ENCODE measurements at places on chromosomes 12 and 14.

DNA sequence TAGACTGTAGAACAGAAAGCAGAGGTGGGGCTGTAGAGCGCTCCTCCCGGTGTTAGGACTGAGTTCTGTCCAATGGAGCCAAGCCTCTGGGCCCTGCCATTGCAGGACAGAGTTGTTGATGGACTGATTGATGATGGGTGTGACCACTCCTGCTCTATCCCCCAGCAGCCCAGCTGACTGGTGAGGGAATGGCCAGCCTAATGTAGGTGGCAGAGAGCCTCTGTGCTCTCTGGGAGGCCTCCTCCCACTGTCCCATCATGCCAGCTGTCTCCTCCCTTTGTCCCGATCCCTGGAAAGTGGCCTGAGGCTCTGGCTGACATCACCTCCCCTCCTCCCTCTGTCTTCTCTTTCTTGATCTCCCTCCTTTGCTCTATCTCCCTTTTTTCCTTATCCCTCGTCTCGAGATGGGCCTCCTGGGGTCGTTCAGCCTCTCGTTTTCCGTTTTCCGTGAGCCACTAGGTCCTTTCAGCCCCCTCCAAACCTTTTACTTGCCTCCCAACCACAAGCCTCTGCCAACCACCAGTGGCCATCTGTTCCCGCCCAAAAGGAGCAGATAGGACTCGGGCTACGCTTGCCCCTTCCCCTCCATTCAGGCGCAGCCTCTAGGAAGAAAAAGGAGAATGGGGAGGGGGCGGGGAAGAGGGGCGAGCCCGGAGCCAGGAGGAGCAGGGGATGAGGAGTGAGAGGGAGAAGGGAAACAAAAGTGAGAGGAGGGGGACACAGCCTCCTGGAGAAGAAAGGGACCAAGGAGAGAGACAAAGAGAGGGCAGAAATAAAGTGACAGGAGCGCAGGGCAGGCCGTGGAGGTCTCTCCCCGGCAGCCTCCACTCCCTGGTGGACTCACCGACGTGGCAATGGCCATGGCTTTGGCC, 572 bp downstream of the EFS start:
- DNase-seq, result no peak
- no peak overlapping the region for H3K4me3 ChIP-seq
- H3K4me1 ChIP-seq, result peaks cover 8% of the 10 kb centered on the region
- H3K36me3 ChIP-seq, result no peaks in the 10 kb centered on the region

- no peak for DNase-seq
- H3K27ac ChIP-seq, result no peak overlapping the region
- H3K36me3 ChIP-seq, result no peaks in the 10 kb centered on the region
- H3K27me3 ChIP-seq, result no peaks in the 10 kb centered on the region
- H3K4me3 ChIP-seq, result no peak overlapping the region
Measured at GRCh38 chr12:99810718-99811593, 163.4 kb downstream of the GARIN6 start.

GRCh38 chr12:97476255-97476654, 13.7 kb downstream of the RMST start:
- no peaks in the 10 kb centered on the region for H3K27me3 ChIP-seq
- H3K36me3 ChIP-seq, result no peaks in the 10 kb centered on the region
- no peaks in the 10 kb centered on the region for H3K4me1 ChIP-seq
- no peak overlapping the region for H3K4me3 ChIP-seq

DNA sequence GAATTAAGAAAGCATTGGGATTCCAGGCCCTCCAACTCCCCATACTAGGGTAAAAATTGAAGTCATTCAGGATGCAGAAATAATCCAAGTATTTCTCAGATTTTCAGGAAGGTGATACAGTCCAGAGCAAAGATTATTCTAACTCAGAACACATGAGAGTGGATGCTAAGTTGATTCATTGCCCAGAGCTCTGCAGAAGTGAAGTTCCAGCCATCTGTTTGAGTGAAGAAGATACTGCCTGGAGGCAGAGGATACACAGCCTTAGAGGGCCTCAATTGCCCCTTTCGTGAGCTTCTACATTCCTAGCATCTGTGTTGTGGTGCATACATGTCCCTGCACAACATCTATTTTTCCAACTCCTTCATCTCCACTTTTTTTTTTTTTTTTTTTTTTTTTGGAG, 36.9 kb upstream of the SMUG1 start:
- no peak overlapping the region for H3K27ac ChIP-seq
- H3K4me3 ChIP-seq, result no peak overlapping the region
- H3K27me3 ChIP-seq, result no peaks in the 10 kb centered on the region
- no peak for DNase-seq

DNA sequence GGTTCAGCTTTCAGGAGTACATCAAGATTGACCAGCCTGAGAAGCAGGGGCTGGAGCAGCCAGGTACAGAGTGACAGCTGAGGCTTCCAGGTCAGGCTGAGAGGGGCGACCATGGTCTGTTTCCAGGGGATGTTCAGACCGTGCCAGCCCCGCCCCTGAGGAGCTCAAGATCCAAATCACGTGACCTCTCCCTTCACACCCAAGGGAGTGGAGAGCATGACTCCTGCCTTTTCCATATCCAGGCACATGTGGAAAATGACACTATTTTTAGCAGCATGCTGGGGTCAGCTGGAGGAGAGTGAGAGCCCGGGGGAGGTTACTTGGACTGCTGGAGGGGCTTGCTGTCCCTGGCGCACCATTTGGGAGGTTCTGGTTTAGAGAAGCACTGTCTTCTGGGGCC, 92.7 kb downstream of the B4GALNT3 start:
- no peak overlapping the region for H3K4me3 ChIP-seq
- no peak overlapping the region for H3K27ac ChIP-seq
- H3K4me1 ChIP-seq, result peaks cover 55% of the 10 kb centered on the region
- H3K27me3 ChIP-seq, result no peaks in the 10 kb centered on the region
- H3K36me3 ChIP-seq, result peaks cover 2% of the 10 kb centered on the region

DNA sequence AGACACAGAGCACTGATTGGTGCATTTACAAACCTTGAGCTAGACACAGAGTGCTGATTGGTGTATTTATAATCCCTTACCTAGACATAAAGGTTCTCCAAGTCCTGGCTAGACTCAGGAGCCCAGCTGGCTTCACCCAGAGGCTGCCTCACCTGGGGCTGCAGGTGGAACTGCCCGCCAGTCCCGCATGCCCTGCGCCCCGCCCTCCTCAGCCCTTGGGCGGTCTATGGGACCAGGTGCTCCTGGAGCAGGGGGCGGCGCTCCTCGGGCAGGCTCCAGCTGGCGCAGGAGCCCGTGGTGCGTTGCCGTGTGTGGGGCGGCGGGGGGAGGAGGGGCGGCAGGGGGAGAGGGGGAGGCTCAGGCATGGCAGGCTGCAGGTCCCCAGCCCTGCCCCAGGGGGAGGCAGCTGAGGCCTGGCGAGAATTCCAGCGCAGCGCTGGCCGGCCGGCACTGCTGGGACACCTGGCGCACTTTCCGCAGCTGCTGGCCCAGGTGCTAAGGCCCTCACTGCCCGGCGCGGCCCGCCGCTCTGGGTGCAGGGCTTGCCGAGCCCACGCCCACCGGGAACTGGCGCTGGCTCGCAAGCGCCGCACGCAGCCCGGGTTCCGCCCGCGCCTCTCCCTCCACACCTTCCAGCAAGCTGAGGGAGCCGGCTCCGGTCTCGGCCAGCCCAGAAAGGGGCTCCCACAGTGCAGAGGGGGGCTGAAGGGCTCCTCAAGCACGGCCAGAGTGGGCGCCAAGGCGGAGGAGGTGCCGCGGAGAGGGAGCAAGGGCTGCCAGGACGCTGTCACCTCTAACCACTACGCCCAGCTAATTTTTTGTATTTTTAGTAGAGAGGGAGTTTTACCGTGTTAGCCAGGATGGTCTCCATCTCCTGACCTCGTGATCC, 3.1 kb upstream of the SLCO1B3 start:
- DNase-seq, result no peak
- no peaks in the 10 kb centered on the region for H3K36me3 ChIP-seq
- H3K27me3 ChIP-seq, result no peaks in the 10 kb centered on the region
- H3K4me3 ChIP-seq, result no peak overlapping the region
- H3K4me1 ChIP-seq, result no peaks in the 10 kb centered on the region

DNA sequence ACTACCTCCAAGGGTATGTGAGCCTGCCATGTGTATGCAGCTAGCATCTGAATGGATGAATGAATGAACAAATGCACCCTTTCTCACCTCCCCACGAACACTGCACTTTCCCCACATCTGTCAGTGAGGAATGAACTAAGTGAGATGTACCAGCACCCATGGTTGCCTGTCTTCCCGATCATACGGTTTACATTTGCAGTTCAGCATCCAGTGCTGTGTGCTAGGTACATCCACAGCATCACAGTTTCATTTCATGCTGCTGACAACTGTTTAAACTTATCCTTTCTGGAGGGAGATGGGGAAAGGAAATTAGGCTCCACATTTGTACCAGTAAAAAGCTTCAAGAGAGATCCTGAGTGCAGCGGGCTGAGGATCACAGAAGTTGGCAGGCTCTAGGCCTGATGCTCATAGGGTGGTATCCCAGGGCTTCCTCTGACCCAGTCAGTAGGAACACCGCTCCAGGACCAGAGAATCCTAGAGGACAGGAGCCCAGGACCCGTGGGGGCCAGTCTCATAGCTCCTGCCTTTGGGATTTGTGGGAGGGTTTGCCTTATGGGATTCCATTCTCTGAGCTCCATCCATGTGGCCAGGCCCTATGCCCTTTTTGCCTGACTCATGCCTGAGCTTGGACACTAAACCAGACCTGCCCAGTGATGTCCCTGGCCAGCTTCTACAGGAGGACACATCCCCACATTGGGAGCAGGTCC, 294.5 kb downstream of the CACNA1C start:
- no peaks in the 10 kb centered on the region for H3K36me3 ChIP-seq
- no peak overlapping the region for H3K4me3 ChIP-seq
- no peaks in the 10 kb centered on the region for H3K4me1 ChIP-seq
- no peaks in the 10 kb centered on the region for H3K27me3 ChIP-seq
- DNase-seq, result no peak
- H3K27ac ChIP-seq, result no peak overlapping the region

GRCh38 chr14:75040507-75040906, 10.8 kb downstream of the MLH3 start:
- peaks cover 27% of the 10 kb centered on the region for H3K36me3 ChIP-seq
- H3K27ac ChIP-seq, result no peak overlapping the region
- no peaks in the 10 kb centered on the region for H3K27me3 ChIP-seq
- no peak for DNase-seq
- H3K4me1 ChIP-seq, result peaks cover 2% of the 10 kb centered on the region

GRCh38 chr12:105420046-105420445, 89.6 kb downstream of the C12orf75 start:
- no peaks in the 10 kb centered on the region for H3K4me1 ChIP-seq
- no peak overlapping the region for H3K4me3 ChIP-seq
- no peak for DNase-seq
- no peaks in the 10 kb centered on the region for H3K36me3 ChIP-seq
- H3K27me3 ChIP-seq, result no peaks in the 10 kb centered on the region

DNA sequence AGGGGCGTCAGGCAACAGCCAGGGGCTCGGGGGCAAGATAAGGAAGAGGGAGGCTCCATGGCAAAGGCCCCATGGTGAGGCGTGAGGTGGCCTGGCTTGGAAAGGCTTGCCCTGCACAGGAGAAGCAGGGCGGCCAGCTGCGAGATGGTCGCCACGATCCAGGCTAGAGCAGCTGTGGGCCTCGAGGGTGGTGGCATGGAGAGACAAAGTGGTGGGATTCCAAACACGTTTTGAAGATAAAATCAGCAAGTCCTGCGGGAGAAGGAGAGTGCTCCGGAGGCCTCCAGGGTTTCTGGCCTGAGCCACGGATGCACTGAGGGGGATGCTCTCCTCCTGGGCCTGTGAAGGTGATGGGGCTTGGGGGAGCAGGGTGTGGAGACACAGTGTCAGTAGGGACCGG, 20.5 kb upstream of the DLK1 start:
- no peak overlapping the region for H3K4me3 ChIP-seq
- DNase-seq, result no peak
- no peaks in the 10 kb centered on the region for H3K36me3 ChIP-seq
- H3K4me1 ChIP-seq, result no peaks in the 10 kb centered on the region
- H3K27ac ChIP-seq, result no peak overlapping the region
- no peaks in the 10 kb centered on the region for H3K27me3 ChIP-seq

DNA sequence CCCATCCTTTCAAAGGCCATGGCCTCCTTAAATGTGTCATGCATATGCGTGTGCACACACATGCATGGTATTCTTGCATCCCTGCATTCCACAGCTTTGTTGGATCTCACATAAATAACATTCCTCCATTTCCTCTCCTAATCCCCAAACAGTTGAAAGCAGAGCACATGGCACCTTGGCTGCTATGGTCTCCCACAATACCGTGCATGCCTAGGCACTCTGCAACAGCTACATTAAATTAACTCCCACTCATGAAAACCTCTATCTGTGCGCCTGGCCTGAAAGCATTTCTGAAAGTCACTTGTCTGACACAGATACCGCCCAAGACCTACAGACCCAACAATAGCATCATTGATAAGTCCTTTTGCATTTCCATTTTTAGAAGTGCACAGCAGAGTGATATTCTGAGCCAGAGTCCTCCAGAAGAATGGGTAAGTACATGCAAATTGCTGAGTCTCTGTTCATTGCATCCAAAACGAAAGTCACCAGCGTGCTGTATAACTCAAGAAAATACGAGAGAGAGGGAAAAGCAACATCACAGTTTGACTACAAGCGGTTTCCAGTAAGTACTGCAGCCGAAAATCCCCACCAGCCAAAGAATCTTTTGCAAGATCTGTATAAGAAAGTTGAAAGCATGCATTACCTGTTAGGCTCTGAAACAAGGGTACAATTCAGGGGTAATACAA, 436 bp downstream of the ASB2 start:
- H3K4me3 ChIP-seq, result peak overlapping the region; percentile 17
- no peak for DNase-seq
- H3K4me1 ChIP-seq, result peaks cover 88% of the 10 kb centered on the region
- H3K36me3 ChIP-seq, result no peaks in the 10 kb centered on the region

DNA sequence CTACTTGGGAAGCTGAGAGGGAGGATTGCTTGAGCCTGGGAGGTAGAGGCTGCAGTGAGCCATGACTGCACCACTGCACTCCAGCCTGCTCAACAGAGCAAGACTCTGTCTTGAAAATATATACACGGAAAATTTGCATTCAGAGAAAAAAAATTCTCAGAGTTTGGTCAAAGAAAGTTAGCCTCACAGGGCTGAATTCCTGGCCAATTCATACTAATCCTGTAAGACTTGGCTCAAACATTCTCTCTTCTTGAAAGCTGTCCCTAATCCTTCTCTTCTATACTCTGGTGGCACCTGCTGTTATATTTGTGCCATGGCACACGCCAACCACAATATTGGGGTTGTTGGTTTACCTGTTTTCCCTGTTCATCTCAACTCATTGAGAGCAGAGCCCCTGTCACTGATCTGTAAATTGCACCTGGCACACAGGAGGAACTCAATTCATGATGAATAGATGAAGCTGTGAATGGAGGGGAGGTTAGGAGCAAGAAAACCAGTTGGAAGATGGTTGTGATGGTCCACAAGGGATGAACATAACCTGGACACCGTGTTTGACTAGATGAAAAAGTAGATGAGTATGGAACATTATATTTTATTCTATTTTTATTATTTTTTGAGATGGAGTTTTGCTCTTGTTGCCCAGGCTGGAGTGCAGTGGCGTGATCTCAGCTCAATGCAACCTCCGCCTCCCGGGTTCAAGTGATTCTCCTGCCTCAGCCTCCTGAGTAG, 36.8 kb upstream of the SPTSSA start:
- H3K27me3 ChIP-seq, result no peaks in the 10 kb centered on the region
- no peaks in the 10 kb centered on the region for H3K4me1 ChIP-seq

Data from CD4-positive, alpha-beta T cell (primary cell).